ENCODE measurements at places on chromosomes 12 and 14.

DNA sequence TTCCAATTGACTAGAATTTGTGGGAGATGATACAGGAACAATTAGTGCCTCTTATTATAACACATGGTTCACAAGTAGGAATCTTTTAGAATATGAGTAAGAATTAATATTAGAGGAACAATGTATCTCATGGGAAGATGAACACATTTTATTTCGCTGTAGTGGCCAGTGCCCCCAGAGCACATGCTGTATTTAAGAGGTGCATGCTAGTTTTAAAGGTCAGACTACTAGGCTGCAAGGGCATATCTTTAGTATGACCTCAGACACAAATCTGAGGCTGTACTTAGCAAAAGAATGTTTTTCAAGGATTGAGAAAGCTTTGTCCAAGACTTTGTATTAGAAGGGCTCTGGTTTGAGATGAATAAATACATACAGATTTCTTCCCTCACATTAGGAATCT lies 586.9 kb downstream of the CCER1 start:
- DNase-seq: no peak

DNA sequence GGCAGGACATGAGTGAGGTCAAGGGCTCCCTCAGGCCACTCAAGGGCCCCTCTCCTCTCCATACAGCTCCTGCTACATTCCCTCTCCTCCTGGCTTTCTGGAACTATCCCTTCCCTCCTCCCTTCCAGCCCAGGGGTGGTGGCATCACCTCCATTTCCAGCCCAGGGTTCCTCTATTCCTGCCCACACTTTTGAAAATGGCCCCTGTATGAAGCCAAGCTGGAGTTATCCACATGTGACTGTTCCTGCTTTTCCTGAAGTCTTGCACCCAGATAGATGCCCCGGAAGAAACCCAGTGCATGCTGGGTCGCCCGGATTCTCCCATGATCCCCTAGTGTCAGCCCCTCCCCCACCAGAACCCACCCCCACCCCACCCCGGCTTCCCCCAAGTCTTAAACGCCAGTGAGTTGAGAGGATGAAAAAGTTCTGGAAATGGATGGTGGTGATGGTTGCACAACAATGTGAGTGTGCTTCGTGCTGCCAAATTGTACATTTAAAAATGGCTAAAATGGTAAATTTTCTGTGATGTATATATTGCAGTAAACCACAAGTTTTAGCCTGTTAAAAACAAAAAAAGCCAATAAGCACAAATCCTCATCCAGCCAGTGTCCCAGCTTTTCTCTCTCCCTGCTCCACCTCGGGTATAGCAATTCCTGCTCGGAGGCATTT lies 136.9 kb downstream of the SCARB1 start:
- no peak for DNase-seq

GRCh38 chr12:66428870-66429269 lies 126.6 kb downstream of the HELB start:
- DNase-seq: no peak

GRCh38 chr14:64185184-64185583 lies 109.0 kb downstream of the ESR2 start:
- no peak for DNase-seq

DNA sequence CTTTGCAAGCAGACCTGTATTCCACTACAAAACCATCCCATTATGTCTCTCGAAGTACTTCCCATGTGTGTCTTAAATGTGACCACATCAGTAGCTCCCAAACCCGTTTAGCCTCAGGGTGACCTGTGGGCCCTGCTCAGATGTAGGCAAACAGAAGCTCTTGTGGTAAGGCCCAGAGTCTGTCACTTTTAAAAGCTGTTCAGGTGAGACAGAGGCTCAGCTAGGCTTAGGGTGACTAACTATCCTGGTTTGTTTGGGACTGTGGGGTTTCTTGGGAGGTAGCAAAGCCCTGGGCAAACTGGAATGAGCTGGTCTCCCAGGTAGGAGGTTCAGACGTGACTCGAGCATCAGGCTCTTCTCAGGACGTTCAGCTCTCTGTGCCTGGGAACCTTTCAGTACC lies 64.5 kb upstream of the VASH1 start:
- no peak for DNase-seq

- no peak for DNase-seq
These were observed 38.0 kb upstream of the CPM start for GRCh38 chr12:68970951-68971350.

DNA sequence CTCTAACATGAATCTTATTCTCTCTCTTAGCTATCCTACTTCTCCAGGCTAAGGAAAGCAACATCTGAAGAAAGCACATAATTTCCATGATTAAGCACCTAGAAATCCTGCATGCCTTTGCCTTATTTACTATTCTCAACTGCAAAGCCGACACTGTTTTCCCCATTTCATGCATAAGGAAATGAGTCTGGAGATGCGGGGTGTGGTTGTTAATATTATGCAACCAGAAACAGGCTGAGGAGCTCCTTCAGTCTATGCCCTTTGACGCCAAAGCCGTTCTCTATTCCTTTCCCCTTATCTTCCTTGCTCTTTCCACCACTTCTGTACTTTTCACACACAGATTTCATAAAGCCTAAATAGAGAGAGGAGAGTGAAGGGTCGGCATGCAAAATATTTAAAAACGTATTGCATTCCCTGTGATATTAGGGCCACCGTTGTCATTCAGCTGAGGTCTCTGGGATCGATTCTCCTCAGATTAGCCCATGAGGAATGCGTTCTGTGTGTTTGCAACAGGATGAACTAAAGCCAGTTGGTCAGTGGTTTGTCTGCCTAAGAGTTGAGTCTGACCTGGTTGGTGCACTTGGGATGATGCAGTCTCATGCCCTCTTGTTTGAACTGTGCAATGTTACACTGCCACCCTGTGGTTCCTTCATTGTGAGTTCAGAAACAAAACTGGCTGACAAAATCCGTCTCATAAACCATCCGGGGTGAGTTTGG lies 53.1 kb upstream of the PLEKHG7 start:
- peak; percentile 92 for DNase-seq

GRCh38 chr14:69088586-69088985 lies 64.3 kb downstream of the DCAF5 start:
- peak; percentile 89 for DNase-seq

GRCh38 chr14:100778951-100779690 lies 46.8 kb upstream of the MEG3 start:
- peak; percentile 10 for DNase-seq

DNA sequence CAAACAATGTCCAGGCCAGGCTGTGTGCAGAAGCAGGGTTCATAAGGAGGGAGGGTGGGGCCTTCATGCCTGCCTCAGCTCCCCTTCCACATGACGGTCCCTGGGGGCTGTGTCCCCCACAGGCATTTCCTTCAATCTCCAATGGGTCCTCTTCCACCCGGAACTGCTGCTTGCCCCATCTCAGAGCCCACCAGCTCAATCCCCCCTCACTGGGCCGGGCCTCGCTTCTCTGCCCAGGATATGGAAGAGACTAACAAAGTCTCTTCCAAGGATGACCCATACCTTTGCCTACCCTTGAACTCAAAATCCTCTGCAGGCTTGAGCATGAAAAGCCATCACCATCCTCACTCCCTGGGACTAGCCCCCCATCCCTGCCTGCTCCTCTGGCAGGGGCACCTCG lies 28.4 kb upstream of the FAM181A start:
- DNase-seq: no peak

- peak; percentile 99 for DNase-seq
These were observed 14.9 kb upstream of the IFT81 start for GRCh38 chr12:110109037-110109836.

GRCh38 chr14:49526101-49526500 lies 60.1 kb downstream of the RPS29 start:
- no peak for DNase-seq

DNA sequence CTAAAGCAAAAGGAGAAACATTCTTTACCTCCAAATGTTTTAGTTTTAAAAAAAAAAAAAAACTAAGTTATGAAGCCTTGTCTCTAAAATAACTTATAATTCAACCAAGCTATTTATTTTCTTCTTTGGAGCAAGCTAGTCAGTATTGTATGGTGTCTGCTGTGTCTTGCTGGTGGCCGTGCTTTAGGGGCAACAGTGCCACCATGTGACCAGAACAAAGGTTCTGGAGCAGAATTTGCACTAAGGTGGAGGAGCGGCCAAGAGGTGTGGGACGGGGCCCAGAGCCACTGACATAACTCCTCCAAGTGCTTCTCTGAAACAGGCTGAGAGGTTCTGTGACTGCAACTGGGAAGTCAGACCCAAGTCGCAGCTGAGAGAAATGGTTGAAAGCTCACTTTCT lies 4.5 kb downstream of the FICD start:
- DNase-seq: peak; percentile 19

GRCh38 chr12:52600941-52601481 lies at the start of gene KRT72:
TSS of gene KRT72 (minus strand) at chr12:52601463. CDS start at chr12:52601452, 11 bp downstream.
- DNase-seq: no peak

DNA sequence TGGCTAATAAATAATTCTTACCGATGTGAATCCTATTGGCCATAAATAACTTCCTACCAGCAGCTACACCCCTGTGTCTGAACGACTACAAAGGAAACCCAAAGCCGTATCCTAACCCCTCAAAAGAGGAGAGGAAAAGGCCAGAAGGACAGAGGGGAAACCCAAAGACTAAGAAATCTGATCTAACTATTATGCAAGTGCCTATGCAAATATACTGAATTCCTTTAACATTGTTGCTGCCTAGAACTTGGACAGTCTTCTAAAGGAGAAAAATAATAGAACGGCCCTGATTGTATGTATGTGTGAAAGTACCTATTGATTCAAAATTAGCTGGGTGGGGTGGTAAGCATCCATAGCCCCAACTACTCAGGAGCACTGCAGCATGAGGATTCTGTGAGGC lies 997 bp downstream of the PLEKHG7 start:
- no peak for DNase-seq

- no peak for DNase-seq
These were observed 94.5 kb downstream of the RMST start for GRCh38 chr12:97557116-97557515.

GRCh38 chr12:62351326-62351725 lies 91.1 kb downstream of the USP15 start:
- DNase-seq: no peak

- peak; percentile 37 for DNase-seq
These were observed 3.3 kb downstream of the OR10AD1 start for GRCh38 chr12:48199774-48200221.

DNA sequence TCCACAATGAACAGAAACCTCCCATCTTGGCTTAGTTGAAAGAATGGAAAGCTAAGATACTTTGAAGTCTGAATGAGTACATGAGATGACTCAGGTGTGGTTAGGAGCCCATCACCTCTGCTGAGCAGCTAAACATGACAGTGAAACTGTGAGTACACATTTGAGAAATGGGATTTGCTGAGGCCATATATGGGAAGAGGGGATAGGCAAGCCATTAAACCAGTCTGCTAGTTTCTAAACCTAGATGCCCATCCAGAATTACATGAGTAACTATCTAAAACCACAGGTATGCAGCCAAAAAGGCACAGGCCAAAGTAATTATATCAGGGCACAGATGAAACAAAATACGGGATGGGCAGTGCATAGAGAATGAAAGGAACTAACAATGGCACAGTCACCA lies 41.2 kb downstream of the NKX2-1 start:
- peak; percentile 2 for DNase-seq

DNA sequence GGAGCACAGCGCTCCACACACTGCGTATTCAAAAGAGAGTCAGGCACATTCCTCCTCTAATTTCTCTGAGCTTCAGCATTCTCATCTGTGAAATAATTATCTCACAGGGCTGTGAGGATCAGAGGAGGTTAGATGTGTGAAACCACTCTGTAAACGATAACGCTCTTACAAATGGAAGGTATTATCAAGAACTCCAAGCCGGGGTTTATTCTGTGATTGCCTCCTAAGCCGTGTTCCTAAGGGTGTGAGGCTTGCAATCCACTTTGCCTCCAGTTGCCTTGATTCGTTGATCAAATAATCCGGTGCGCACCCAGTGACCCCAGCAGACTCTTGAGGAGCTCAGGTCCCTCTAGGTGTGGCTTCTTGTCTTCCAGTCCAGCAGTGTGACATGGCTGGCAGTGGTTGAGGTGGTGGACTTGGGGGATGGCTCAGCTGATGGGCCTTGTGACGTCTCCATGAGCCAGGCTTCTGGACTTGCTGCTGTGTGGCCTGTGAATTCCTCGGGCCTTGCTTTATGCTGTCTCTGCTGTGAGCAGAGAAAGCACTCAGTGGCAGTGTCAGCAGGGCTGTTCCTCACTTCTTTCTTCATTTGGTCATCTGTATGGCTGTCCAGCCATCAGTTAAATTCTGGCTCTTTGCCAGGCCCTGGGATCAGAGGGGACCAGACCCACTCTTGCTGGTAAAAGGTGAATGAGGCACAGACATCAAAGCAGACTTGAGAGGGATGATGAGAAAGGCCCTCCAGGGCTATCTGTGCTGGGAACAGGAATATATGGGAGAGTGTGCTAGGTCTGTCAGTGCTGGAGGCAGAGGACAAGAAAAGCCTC lies 71.0 kb downstream of the SLC25A47 start:
- no peak for DNase-seq

DNA sequence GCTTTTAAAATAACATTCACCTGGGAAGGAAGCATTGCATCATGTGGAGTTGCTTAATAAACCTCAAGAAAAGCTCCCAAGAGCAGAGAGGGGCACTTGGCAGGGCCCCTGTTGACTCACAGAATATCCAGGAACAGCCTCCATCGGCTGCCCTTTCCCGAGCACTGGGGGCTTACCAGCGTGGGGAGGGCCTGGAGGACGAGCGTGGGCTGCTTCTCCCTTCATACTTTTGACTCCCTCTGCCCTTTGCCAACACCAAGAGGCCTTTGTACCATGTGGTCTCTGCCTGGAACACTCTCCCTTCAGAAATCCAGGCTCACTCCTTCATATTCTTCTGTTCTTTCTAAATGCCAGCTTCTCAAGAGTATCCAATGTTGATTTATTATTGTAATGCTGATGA lies 492.1 kb upstream of the TMEM132C start:
- peak; percentile 3 for DNase-seq

DNA sequence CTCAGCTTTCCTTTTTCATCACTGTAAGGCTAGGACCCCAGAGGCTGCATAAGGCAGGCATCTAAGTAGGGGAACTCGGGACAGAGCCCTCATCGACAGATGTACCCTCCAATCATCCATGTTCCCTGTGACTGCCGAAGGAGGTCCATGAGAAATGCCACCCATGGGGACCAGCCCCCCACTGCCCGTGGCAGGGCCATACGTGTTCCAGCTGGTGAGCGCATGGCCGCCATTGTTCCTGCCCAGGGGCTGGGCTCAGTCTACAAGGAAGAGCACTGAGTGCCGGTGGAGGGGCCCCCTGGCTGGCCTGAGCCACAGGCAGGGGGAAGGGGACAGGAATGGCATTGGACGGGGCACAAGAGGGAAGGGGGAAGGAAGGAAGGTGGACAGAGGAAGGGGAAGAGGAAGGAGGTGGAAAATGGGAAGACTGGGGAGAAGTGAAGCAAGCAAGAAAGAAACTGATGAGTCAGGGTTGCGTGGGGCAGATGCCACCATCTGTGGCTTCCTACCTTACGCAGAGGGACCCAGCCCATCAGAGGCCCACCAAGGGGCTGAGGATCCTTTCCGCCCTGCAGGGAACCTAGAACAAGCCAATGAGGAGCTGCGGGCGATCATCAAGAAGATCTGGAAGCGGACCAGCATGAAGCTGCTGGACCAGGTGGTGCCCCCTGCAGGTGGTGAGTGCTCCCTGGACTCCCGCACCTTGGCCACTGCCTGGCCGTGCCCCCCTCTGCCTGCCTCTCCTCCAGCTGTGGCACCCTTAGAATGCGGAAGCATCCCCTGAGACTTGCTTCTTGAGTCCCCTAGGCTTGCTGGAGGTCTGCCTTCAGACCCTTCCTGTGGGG lies 120.6 kb upstream of the FKBP4 start:
- DNase-seq: peak; percentile 14

All from GM23248 (cell line).